ENCODE measurements at places on chromosomes 12 and 14. TPM values are rescaled to one million over a fixed set of nuclear protein-coding genes. Genes with fewer than 3 reads are reported as not detected.
A peak's percentile ranks its signal among the peaks of the same experiment; 100 is the strongest.

GRCh38 chr14:31204593-31205534 is 2.7 kb downstream of the HECTD1 start:
- no peaks in the 10 kb centered on the region for H3K36me3 ChIP-seq
- H3K4me3 ChIP-seq = peak overlapping the region; percentile 75
- H3K4me1 ChIP-seq = peaks cover 52% of the 10 kb centered on the region
- no peak for DNase-seq

CAPZA3 gene
- polyA plus RNA-seq = not detected

DNA sequence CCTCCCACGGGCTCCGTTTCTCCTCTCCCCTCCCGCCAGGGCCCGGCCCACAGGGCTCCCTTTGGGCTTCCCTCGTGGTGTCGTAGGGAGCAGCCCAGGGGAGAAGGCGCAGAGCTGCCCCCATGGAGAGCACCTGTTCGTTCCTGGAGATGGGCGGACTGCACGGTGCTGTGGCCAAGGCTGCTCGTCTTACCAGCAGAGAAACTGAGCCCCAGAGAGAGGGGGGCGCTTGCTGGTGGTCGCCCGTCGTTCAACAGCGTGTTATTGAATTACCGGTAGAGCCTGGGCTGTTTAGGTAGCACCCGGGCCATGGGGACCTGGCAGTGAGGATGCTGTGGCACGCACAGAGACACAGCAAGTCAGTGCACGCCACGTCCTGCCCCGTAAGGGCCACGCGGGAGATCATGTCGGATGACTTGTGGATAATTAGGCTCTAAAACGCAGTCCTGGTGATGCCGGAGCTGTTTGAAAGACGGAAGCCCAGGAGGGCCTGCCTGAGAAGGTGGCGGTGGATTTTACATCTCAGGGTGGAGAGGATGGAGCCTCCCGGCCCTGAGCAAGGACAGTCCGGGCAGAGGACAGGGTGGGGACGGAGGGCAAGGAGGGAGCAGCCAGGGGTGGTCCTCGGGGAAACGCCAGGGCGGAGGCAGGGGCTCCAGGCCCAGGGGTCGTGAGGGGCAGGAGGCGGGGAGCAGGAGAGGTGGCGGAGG is 134.4 kb downstream of the ADGRD1 start:
- H3K4me1 ChIP-seq = no peaks in the 10 kb centered on the region
- DNase-seq = no peak
- H3K27me3 ChIP-seq = peaks cover 16% of the 10 kb centered on the region
- H3K4me3 ChIP-seq = no peak overlapping the region
- no peak overlapping the region for H3K27ac ChIP-seq
- no peaks in the 10 kb centered on the region for H3K36me3 ChIP-seq

GRCh38 chr12:15364221-15365160 is 42.2 kb downstream of the PTPRO start:
- DNase-seq = no peak
- no peaks in the 10 kb centered on the region for H3K36me3 ChIP-seq
- no peaks in the 10 kb centered on the region for H3K4me1 ChIP-seq
- H3K27me3 ChIP-seq = no peaks in the 10 kb centered on the region
- no peak overlapping the region for H3K4me3 ChIP-seq
- H3K27ac ChIP-seq = no peak overlapping the region

DNA sequence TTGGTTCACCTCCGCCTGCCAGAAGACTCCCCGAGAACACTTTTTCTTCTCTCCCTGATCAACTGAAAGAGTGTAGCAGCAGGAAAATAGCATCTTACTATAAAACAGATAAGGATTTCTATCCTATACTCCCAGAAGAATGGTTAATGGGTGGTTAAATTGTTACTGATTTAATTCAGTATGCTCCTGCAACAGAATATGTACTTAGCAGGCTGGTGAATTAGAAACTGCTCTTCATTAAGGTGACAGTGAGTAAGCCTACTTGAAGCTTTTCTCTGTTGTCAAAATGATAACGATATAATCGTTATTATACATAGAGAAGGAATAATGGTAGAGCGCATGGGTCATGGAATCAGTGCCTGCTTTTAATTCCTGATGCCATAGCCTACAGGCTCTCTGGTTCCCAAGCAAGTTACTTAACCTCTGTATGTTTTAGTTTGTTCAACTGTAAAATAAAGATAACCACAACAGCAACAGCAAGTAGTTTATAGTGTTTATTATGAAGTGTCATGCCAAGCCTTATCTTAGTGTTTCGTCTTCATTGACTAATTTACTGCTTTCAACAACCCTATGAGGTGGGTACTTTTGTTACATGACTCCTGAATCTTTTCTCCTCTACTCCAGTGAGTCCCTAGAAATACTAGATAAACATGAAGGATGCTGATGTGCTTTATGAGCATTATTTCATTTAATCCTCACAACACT is 392.6 kb downstream of the CCDC91 start:
- no peak overlapping the region for H3K4me3 ChIP-seq
- no peak overlapping the region for H3K27ac ChIP-seq
- H3K36me3 ChIP-seq = no peaks in the 10 kb centered on the region
- DNase-seq = no peak

P2RX4 gene
- polyA plus RNA-seq = 12.0 TPM

GRCh38 chr14:49617852-49618519 is 2.4 kb downstream of the RPL36AL start:
- peaks cover 56% of the 10 kb centered on the region for H3K36me3 ChIP-seq
- no peak for DNase-seq
- no peaks in the 10 kb centered on the region for H3K27me3 ChIP-seq
- H3K4me3 ChIP-seq = no peak overlapping the region

DNA sequence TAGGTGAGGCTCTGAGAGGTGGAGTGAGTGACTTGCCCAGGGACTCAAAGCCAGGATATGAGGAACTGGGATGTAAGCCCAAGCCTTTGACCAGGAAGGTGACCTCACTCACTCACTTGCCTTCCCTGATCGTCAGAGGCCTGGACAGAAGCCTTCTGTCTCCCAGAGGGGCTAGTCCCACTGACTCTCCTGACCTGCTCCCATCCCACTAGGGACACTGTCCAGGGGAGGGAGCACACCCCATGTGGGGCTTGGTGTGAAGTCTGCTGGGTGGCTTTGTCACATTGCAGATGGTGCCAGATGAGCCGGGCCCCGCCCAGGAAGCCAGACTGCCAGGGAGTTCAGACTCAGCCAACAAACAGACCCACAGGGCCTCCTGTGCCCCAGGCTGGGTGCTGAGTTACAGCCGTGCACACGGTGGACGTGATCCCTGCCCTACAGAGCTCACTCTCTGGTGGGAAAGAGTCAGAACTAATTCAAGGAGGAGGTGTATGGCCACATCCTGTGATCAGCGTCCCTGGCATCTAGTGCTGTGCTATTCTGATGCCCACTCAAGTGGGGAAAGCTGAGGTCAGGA is 28.3 kb downstream of the MMAB start:
- no peak overlapping the region for H3K4me3 ChIP-seq
- no peak for DNase-seq
- peaks cover 37% of the 10 kb centered on the region for H3K27me3 ChIP-seq

DNA sequence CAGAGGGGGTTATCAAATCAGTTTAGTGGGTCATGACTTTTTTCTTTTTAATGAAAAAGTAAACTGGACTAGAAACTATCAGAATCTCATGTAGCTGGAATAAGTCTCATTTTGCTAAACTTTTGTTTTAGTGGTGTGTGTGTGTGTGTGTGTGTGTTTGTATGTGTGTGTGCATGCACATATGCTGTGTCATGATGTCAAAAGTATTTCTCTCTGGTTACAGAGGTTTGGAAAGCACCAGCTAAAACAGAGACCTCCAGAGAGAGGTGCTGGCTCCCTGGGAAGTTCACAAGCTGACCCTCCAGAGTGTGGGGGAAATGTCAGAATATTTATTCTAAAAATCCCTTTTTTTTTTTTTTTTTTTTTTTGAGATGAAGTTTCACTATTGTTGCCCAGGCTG is 114.7 kb downstream of the LGMN start:
- DNase-seq = no peak
- no peaks in the 10 kb centered on the region for H3K27me3 ChIP-seq

DNA sequence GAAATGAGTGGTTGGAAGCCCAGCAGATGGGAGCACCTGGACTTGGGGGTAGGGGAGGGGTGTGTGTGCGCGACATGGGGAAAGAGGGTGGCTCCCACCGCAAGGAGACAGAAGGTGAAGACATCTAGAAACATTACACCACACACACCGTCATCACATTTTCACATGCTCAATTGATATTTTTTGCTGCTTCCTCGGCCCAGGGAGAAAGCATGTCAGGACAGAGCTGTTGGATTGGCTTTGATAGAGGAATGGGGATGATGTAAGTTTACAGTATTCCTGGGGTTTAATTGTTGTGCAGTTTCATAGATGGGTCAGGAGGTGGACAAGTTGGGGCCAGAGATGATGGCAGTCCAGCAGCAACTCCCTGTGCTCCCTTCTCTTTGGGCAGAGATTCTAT is 9.2 kb downstream of the GABARAPL1 start:
- H3K4me3 ChIP-seq = no peak overlapping the region
- peaks cover 72% of the 10 kb centered on the region for H3K36me3 ChIP-seq
- H3K27ac ChIP-seq = no peak overlapping the region
- H3K4me1 ChIP-seq = no peaks in the 10 kb centered on the region
- H3K27me3 ChIP-seq = no peaks in the 10 kb centered on the region

- no peaks in the 10 kb centered on the region for H3K36me3 ChIP-seq
- no peak for DNase-seq
- H3K4me3 ChIP-seq = no peak overlapping the region
These were observed 95.9 kb upstream of the PPP2R5C start for GRCh38 chr14:101665478-101666078.

GRCh38 chr14:104109731-104110361 is 24.3 kb downstream of the ASPG start:
- H3K4me1 ChIP-seq = no peaks in the 10 kb centered on the region
- DNase-seq = peak; percentile 57
- H3K27ac ChIP-seq = no peak overlapping the region
- no peak overlapping the region for H3K4me3 ChIP-seq
- H3K36me3 ChIP-seq = no peaks in the 10 kb centered on the region
- H3K27me3 ChIP-seq = peaks cover 8% of the 10 kb centered on the region

MYBPC1 gene
- polyA plus RNA-seq = 0.06 TPM

GRCh38 chr12:100656856-100657255 is 83.4 kb downstream of the GAS2L3 start:
- DNase-seq = no peak
- no peaks in the 10 kb centered on the region for H3K36me3 ChIP-seq
- H3K27ac ChIP-seq = no peak overlapping the region
- no peak overlapping the region for H3K4me3 ChIP-seq
- peaks cover 10% of the 10 kb centered on the region for H3K27me3 ChIP-seq

SPX gene
- 0.15 TPM for polyA plus RNA-seq

WDHD1 gene
- polyA plus RNA-seq = 1.4 TPM

- H3K27me3 ChIP-seq = no peaks in the 10 kb centered on the region
- DNase-seq = peak; percentile 78
- no peaks in the 10 kb centered on the region for H3K36me3 ChIP-seq
- H3K4me3 ChIP-seq = no peak overlapping the region
These were observed 23.8 kb upstream of the ELK3 start for GRCh38 chr12:96170328-96170727.

PIK3C2G gene
- polyA plus RNA-seq = not detected

ADAMTS20 gene
- not detected for polyA plus RNA-seq

DNA sequence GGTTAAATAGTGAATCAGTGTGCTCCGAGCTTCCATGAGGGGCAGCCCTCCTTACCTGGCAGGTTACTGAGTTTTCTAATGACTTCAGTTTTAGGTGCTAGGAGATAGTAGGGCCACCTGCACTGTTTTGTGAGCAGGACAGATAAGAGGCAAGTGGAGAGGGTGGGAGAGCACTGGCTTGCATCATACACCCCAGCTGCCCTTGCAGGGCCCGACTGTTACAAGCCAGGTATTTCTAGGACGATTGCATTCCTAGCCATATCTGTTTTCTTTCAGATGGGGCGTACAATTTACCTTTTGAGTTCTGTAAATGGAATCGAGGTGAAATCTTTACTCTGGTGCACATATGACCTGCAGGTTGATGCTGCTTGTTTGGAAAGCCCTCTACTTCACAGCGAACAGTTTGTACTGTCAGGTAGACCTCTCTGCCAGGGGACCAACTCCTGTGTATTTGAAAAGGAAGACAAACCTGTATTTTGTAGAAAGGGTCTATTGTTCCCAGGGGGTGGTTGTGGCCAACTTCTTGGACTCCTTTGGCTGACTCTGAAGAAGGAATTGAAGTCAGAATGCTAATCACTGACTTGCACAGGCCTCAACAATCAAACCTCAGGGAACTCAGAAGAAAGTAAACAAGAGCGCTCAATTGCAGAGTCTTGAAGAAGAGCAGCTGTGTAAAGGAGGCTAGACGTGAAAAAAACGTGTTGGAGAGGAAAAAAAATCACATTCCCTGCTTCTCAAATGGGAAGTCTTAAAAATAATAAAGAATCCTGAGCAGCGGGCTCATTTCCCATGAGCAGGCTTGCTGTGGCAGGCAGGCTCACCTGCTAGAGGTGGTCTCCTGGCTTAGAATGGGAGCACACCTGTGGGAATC is 57.3 kb downstream of the ETV6 start:
- H3K27me3 ChIP-seq = no peaks in the 10 kb centered on the region
- no peak overlapping the region for H3K27ac ChIP-seq
- no peak for DNase-seq

MRPL42 gene
- 30.2 TPM for polyA plus RNA-seq

GRCh38 chr12:47910486-47910885 is 5.7 kb upstream of the VDR start:
- DNase-seq = no peak
- no peak overlapping the region for H3K4me3 ChIP-seq
- H3K4me1 ChIP-seq = peaks cover 6% of the 10 kb centered on the region

- no peak for DNase-seq
- H3K36me3 ChIP-seq = no peaks in the 10 kb centered on the region
- no peaks in the 10 kb centered on the region for H3K4me1 ChIP-seq
- H3K27me3 ChIP-seq = no peaks in the 10 kb centered on the region
- no peak overlapping the region for H3K27ac ChIP-seq
These were observed 12.8 kb upstream of the HPD start for GRCh38 chr12:121871467-121871866.

CSRP2 gene
- polyA plus RNA-seq = 25.0 TPM

GRCh38 chr12:66352899-66353298 is 50.6 kb downstream of the HELB start:
- no peak overlapping the region for H3K27ac ChIP-seq
- no peaks in the 10 kb centered on the region for H3K36me3 ChIP-seq
- H3K27me3 ChIP-seq = no peaks in the 10 kb centered on the region
- DNase-seq = no peak
- H3K4me1 ChIP-seq = no peaks in the 10 kb centered on the region

DNA sequence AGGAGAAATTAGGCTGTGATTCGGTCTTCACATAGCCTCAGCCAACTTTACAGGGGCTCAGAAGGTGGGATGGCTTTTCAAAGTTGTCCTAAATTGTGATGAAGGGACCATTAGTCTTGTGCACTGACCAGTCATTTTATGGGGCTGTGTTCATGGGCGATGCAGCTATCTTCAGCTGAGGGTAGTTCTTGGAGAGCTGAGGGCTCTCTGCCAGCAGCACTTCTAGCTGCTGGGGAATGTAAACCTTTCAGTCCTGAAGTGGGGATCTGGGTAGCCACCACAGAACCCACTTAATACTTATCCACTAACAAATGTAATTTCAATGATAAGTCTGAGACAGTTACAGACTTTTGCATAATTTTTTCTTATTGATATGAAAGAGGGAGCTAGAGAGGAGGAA is 270.6 kb downstream of the AEBP2 start:
- no peak overlapping the region for H3K4me3 ChIP-seq
- H3K4me1 ChIP-seq = no peaks in the 10 kb centered on the region
- peak overlapping the region; percentile 34 for H3K27ac ChIP-seq
- H3K36me3 ChIP-seq = no peaks in the 10 kb centered on the region
- H3K27me3 ChIP-seq = no peaks in the 10 kb centered on the region
- DNase-seq = no peak

MYF6 gene
- polyA plus RNA-seq = 0.03 TPM
